ENCODE measurements at places on chromosomes 2 and 18.

- no peak for DNase-seq
These were observed 140.3 kb upstream of the SLC1A4 start for GRCh38 chr2:64848945-64849344.

DNA sequence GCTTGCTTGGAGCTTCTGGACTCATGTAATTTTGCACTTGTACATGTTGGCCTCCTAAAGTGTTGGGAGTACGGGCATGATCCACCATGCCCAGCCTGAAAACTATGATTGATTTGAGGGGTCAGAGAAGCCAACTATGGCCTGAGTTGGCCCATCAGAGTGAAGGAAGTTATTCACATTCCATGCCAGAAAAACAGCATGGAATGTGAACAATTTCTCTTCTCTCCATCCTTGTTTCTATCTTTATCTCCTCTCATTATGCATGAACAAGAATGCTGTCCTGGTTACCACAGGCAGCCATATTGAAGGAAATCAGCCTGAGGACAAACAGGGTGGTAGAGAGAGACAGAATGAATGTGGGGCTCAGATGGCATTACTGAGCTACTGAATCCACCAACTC is 3.5 kb upstream of the CD226 start:
- peak; percentile 17 for DNase-seq

DNA sequence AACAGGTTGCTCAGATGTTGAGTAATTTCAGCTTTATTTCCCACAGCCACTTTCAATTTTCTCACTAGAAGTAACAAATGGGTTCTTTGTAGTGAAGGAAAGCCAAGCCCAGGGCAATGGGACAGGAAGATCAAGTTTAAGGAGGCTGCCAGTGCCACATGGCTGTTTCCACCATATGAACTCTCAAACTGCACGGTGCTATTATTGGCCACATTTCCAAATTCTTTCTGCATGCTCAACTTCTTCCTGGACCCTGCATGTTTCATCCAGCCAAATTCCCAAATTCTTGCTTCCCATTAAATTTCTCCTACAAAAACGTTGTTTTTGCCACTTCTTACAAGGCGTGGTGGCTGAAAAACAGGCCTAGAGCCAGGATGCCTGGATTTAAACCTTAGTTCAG is 193.3 kb upstream of the SPHKAP start:
- no peak for DNase-seq

- DNase-seq = no peak
These were observed 82.3 kb downstream of the ANTXR1 start for GRCh38 chr2:69095305-69095704.

DNA sequence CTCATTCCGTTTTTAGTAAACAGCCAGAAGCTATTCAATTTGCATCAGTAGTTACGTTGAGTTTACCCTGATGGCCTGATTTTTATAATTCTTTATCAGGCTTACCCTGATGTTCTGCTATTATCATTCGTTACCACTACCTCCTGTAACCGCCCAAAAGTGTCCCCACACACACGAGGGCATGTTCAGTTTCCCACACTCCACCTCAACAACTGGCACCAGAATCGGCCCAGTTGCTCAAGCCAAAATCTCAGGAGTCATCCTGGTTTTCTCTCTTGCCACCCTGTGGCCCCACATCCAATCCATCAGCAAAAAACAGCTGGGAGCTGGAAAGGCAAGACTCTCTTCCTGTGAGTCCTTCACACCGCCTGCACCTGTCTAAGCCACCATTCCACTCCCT is 102.9 kb upstream of the RAB6C start:
- no peak for DNase-seq

DNA sequence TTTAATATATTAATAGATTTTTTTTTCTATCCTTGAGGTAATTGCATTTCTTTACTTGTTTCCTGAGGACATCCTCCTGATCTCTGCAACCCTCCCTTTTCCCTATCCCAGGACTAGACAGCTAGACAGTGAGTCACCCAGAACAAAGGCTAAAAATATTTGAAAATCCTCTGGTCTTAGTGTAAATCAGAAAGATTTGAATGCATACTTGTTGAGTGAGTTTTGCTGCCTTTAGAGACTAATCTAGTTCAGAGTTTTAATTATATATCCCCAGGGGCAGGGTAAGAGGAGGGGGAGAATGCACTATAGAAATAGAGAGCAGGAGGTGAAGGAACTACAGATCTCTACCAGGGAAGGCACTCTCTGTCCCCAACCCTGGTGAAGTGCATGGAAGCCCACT is 202.3 kb upstream of the TCF4 start:
- peak; percentile 91 for DNase-seq

GRCh38 chr2:12978066-12978835 is 261.5 kb downstream of the TRIB2 start:
- no peak for DNase-seq

DNA sequence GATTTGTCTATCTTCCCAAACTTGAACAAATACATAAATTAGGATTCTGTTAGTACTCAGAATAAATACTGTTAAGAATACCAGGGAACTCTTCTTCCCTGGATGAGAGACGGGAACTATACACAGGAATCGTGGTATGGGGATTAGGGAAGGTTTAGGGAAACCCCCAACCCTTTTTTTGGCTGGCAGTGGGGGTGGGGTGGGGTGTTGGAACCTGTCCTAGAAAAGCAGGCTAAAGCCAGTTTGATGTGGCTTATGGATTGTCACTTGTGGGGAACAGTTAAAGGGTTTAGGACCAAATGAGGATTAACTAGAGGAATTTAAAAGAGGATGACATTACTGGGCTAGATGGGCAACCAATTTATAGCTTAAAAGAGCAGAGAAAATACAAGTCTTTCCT is 1.8 kb downstream of the SLC4A10 start:
- DNase-seq = no peak

GRCh38 chr2:85957256-85957655 is 68.5 kb upstream of the ST3GAL5 start:
- no peak for DNase-seq

Measured in retinal pigment epithelial cell (primary cell).